Activated effector memory CD4-positive, alpha-beta T cell treated with Interleukin-2 at 50 U/mL for 16 hours (primary cell): ENCODE measurements at places on chromosomes 1 and 21.

- DNase-seq, result no peak
These were observed 59.9 kb upstream of the ZSWIM5 start for GRCh38 chr1:45266151-45266801.

DNA sequence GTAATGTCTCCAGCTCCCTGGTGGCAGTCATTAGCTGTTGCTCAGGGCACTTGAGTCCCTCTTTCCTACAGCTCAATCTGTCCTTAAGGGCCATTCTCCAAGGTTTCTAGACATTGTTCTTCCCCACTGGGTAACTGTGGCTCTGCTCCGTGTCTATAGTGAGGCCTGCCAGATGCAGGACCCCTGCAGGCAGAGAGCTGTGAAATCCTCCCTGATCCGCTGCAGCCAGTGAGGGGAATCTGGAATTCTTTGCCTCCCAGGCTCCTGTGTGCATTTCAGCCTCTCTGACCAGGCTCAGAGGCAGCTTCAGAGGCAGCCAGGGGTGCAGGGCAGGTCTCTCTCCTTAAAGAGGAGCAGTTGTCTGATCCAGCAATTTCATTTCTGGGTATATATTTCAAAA, 14.4 kb upstream of the IGSF21 start:
- DNase-seq, result no peak

- DNase-seq, result no peak
These were observed 65.4 kb downstream of the TAS1R2 start for GRCh38 chr1:18794051-18794450.

- DNase-seq, result no peak
These were observed 7.8 kb downstream of the MORN1 start for GRCh38 chr1:2383576-2383975.
